ENCODE measurements at places on chromosomes 7 and 10.

GRCh38 chr10:43342279-43343125 is 28.9 kb upstream of the FXYD4 start:
- no peak for DNase-seq

GRCh38 chr7:28245123-28245878 is 64.7 kb upstream of the JAZF1 start:
- no peak for DNase-seq

- no peak for DNase-seq
These were observed 4.8 kb downstream of the INA start for GRCh38 chr10:103281753-103282152.

DNA sequence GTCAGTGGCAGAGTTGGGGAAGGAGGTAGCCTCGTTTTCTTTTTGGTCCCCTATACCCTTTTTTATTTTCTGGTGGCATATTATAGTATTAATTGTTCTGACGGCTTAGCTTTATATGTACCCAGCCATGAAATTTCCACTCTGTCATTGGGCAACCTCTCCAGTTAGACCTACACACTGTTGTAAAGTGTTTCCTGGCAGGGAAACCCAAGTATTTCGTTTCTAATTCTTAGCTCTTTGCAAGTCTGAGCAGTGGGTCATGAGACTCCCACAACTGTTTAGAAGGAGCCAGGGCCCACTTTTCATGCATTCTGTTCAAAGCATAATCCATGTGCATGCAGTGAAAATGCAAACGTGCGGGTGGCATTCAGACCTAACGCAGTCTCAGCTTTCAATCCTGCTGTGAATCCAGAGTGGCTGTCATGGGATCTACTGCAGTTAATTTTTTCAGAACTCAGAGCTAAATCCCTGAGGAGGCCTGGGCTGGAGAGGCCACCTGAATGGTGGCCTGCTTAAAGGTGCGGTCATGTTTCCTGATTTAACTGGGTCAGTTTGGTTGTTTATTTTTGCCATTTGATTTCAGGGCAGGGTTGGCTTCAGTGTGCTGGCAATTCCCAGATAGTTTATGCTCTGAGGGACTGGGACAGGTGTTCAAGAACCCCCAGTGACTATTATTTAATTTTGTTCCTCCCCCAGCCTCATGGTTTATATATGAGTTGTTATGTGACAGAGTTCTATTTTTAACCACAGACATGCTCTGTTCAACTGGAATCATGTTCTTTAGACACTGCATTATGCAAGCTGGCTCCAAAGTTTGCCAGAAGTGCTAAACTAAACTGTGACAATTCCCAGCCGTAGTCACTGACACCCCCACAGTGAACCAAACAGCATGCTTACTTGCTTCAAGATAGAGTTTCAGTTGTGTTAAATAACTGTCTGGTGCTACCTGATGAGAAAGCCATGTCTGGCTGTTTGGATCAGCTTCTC is 27.4 kb upstream of the SYPL1 start:
- DNase-seq = no peak

DNA sequence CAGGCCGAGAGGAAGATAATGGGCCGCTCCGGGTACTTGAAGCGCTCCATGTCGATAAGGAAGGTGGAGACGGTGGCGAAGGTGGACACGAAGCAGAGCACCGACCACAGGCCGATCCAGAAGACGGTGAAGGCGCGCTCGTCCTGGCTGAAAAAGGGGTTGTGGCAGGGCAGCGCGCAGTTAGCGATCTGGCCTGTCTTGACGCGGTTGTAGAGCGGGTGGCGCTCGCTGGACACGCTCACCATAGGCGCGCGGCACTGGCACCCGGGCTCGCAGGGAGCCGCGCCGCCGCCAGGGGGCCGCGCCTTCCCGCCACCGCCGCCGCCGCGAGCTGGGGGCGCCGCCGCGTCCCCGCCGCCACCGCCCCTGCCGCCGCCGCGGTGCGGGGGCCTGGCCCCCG is 1.6 kb downstream of the FZD8 start:
- peak; percentile 26 for DNase-seq

- DNase-seq = no peak
These were observed 541.9 kb upstream of the CELF2 start for GRCh38 chr10:10475812-10476211.

- DNase-seq = no peak
These were observed 56.0 kb upstream of the ST8SIA6 start for GRCh38 chr10:17510242-17510908.

DNA sequence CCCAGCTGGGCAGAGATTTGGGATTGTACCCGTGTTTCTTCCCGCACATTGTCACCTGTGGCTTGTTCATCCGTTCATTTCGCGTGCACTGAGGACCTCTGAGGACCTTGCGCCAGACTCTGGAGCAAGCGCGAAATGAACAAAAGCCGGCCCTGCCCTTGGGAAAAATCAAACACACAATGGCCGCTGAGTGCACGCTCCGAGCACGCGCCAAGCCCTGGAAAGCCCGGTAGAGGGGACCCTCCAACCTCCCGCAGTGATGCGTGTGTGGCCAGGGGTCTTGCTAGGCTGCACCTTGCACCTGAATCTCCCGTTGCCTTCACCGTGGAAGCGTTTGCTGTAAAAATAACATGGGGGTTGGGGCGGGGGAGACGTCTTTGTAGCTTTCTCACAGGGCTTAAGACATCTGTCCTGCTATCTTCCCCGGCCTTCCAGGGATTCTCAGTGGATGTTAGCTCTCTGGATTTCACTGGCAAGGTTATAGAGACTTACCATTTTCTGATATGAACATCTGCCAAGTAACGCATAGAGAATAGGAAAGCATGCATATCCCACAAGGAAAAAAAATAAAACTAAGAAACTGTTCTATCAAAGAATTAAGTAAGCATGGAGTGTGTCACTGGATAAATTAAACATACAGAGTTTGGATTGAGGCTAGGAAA is 37.3 kb downstream of the ZNF777 start:
- DNase-seq = no peak

DNA sequence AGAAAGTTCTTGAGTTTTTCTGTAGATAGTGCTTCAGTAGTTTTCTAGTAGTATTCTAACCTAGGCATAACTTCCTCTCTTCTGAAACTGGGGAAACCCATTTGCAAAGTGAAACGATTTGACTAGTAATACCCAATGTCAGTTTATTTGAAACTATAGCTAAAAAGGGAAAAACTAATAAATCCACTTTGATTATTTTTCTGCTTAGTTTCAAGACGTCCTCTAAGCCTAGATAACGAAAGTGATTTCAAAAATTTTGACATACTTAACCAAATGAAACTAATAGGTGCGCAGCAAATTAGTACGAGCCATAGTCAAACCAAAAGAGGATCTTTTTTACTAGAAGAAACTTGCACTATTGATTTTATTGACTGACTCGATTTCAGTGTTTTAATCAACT is 9.8 kb upstream of the SP8 start:
- no peak for DNase-seq

DNA sequence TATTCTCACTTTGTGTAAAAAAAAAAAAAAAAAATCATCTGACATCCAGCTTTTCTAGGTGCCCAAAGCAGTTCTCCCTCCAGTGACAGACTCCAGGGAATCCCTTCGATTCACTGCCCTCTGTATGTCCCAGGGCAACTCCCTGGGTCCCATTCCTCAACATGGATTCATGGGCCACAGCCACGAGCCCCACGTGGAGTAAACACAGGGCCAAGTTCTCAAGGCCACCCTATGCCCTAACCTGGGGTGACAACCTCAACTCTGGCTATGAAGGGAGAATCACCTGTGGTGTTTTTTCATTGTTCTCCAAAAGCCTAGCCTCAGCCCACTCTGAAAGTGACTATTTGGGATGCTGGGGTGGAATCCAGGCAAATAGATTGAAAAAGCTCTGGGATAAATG is 3.4 kb downstream of the BNIP3 start:
- DNase-seq = no peak

DNA sequence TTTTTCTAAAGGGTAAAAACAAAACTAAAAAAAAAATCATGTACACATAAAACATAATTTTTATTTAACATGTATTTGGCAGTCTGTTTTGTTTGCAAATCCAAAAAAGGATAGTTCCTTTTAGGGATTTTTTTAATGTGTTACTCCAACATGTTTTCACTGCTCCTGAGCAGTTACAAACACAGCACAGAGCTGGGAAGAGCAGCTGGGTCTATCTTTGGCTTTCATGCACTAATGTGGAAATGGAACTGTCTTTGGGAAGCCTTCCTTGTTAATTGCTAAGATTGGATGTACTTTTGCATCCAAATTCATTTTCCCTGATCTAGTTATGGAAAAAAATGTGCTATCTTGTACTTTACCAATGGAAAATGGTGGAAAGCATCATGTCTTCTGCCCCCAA is 1035.1 kb downstream of the CNTNAP2 start:
- no peak for DNase-seq

- no peak for DNase-seq
These were observed 8.9 kb upstream of the CH25H start for GRCh38 chr10:89216056-89216455.

DNA sequence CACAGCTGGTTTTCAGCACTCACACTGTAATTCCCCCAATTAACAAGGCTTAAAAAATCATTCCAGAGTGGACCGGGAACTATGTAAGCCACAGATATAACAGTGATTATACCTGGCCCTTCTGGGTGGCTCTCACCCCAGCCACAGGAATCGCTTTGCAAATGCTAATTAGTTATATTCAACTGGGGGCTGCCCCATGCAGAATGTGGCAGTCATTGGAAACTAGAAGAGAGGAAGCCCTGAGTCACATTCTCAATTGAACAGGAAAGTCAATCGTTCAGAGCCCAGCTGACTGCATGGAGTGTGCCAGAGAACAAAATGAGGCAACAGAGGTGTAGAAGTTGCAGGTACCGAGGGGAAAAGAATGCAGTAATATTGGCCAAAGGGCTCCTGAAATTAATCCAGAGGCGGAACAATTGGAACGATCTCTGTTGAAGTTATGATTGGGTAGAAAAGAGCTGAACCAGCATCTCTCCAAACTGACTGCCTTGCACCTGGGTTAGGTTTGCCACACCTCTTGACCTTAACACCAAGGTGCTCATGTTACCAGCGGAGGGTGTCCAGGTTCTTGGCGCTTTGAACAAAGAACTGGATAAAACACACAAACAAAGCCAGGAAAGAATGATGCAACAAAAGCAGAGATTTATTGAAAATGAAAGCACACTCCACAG is 909.7 kb upstream of the AUTS2 start:
- no peak for DNase-seq

DNA sequence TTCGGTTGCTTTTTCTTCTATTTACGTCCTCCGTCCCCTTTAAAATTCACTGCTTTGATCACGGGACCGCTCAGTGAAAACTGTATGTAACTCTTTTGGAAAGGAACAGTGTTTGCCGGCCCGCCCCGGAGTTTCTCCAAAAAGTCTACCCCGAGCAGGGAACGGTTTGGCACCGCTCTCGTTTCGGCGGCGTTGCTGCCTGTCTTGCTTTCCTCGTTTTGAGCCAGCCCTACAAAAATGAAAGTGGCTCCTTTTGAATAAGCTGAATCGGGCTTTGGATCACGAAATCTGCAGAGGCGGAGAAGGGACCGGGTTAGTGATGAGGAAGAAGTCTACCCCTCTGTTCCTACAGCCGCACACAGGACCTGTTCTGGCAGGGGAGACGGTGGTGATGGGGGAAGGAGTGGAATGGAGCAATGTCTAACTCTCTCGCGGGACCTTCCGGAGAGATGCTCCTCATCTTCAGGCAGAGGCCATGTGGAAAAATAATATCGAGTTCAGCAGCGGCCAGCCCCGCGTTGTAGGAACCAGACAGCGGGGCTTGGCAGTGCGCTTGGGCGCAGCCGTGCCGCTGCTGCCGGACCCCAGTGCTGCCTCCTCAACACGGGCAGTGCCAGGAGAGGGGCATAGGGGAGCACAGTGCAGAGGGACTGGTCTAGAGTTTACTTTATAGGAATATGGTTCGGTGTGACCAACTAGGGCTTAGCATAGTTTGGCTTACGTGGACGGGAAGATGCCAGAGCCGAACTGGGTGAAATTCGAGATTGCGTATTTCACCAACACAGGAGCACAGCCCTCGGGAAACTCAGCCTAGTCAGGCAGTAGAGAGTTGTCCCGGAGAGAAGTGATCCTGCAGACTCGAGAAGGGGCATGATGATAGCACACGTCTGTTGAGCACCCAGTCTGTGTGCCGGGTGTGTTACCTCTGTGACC is 1.4 kb downstream of the HTRA1 start:
- DNase-seq = no peak

DNA sequence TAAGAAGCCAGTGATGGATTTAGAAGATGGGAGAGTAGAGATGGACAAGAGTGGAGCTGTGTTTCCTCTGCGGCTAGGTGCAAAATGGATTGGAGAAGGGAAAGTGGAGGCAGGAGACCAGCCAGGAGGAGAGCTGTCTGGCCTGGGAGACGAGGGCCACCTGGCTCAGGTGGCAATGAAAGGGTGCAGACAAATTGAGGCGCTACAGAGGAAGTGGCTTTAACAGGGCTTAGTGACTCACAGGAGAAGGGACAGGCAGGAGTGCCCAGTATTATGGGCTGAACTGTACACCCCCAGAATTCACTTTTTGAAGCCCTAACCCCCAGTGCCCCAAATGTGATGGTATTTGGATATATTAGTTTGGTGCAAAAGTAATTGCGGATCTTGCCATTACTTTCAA is 65.6 kb upstream of the DUSP5 start:
- DNase-seq = no peak

DNA sequence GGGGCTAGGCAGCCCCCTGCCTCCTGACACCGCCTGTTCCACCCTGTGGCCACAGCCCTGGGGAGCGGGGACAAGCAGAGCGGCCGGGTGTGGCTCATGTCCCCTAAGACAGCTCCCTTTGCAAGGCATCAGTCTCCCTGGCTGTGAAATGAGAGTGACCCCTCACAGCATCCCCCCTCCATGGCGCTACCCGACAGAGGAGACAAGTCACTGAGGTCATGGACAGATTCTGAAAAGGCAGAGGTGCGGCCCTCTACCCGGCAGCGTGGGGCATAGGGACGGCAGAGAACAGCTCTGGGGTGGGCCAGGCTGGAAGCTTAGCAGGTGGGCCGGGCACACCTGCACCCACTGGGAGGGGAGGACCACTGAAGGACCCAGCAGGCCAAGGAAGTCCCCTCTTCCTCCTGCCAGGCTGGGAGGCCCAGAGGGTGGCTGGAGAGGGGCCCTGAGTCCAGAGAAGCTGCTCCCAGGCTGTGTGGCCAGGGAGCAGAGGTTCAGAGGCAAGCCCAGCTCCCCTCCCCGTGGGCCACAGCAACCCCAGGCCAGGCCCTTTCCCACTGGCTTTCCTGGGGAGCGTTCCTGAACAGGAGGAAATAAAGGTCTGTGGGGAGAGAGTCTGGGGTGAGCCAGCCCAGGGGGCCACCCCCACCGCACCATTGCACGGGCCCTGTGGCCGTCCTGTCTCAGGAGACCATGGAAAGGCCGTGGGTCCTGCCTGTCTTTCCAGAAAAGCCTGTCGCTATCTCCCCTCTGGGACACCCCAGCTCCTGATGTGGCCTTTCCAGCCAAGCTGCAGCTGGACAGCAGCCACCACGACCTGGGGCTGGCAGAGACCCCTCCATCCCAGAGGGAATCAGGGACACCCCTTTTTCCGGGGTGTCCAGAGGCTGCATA is 1.7 kb downstream of the ADAP1 start:
- no peak for DNase-seq

- DNase-seq = no peak
These were observed 226.0 kb downstream of the CELF2 start for GRCh38 chr10:11243425-11244222.

DNA sequence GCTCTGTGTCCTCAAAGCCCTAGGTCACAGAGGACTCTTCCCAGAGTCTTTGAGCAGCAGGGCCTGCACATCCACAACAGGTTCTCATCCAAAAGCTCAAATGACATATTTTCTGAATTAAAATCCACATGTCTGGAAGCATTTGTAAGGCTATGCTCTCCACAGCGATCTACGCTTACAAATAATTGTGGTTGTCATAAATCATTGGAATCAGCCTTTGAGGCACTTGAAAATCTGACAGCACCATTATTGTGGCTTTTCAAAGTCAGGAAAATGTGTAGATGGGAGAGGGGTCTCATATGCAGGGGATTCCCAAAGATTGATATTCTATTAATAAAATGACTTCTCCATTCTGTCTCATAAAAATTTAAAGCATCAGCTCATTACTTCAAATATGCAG is 16.3 kb downstream of the GPR26 start:
- no peak for DNase-seq
